ENCODE measurements at places on chromosomes 13 and 19.

DNA sequence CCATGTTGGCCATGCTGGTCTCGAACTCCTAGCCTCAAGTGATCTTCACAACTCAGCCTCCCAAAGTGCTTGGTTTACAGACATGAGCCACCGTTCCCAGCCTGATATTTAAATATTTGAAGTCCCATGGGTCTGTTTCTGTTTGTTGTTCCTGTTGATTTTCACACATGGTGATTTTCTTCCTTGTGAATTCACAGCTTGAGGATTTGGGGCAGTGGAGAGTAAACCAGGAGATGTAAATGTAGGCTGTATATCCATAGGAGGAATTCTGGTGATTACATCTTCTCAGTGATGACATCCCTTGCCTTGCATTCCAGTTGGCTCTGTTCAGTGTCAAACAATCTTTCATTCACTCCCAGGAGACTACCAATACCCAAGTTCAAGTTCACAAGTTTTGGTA is 471.9 kb downstream of the KCTD12 start:
- no peak overlapping the region for H3K27ac ChIP-seq
- H3K4me1 ChIP-seq = peaks cover 14% of the 10 kb centered on the region
- no peak overlapping the region for H3K4me3 ChIP-seq

DNA sequence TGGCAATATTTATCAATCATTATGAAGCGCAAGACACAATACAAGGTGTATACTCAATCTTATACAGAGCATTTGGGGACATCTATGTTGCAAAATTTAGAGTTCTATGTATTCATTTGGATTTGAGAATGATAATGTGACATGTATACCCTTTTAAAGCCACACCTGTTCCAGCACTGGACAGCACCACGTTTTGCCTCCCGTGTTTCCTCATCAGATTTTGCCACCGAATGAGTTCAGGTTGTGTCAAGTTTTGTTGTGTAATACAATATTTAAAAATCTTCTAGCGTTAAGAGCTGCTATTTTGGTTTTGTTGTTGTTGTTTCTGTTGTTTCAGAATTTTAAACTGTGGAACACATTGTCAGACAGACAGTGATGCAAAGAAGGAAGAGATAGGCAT is 568.3 kb upstream of the GPC6 start:
- H3K27ac ChIP-seq = no peak overlapping the region
- H3K4me3 ChIP-seq = no peak overlapping the region
- H3K36me3 ChIP-seq = no peaks in the 10 kb centered on the region
- H3K4me1 ChIP-seq = peaks cover 7% of the 10 kb centered on the region

GRCh38 chr19:45097776-45098520 is 5.0 kb downstream of the PPP1R37 start:
- peak overlapping the region; percentile 57 for H3K4me3 ChIP-seq
- H3K27me3 ChIP-seq = peaks cover 4% of the 10 kb centered on the region
- peak overlapping the region; percentile 95 for H3K27ac ChIP-seq
- DNase-seq = no peak
- H3K4me1 ChIP-seq = peaks cover 89% of the 10 kb centered on the region
- H3K36me3 ChIP-seq = peaks cover 12% of the 10 kb centered on the region

DNA sequence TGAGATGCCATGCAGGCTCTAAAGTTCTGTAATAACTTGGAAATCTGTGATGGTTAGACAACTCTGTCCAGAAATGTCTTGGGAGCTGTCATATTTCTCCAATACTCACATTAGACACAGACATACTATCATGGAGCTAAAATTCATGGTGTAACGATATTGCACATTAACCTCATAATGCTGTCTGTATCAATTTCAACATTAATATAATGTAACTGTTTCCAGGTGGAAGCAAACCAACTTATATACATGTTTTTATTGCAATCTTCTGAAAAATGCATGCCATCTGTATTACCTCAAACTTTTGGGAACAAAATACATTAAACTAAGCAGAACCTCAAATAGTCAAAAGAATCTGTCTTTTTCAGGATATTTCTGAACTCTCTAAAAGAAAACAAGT is 14.7 kb upstream of the SPART start:
- no peak overlapping the region for H3K4me3 ChIP-seq
- peaks cover 5% of the 10 kb centered on the region for H3K27me3 ChIP-seq
- no peak for DNase-seq

GRCh38 chr19:42109896-42110295 is 22.4 kb downstream of the POU2F2 start:
- peaks cover 47% of the 10 kb centered on the region for H3K27me3 ChIP-seq
- H3K4me3 ChIP-seq = no peak overlapping the region
- peaks cover 31% of the 10 kb centered on the region for H3K4me1 ChIP-seq
- DNase-seq = no peak
- H3K27ac ChIP-seq = no peak overlapping the region
- H3K36me3 ChIP-seq = no peaks in the 10 kb centered on the region

DNA sequence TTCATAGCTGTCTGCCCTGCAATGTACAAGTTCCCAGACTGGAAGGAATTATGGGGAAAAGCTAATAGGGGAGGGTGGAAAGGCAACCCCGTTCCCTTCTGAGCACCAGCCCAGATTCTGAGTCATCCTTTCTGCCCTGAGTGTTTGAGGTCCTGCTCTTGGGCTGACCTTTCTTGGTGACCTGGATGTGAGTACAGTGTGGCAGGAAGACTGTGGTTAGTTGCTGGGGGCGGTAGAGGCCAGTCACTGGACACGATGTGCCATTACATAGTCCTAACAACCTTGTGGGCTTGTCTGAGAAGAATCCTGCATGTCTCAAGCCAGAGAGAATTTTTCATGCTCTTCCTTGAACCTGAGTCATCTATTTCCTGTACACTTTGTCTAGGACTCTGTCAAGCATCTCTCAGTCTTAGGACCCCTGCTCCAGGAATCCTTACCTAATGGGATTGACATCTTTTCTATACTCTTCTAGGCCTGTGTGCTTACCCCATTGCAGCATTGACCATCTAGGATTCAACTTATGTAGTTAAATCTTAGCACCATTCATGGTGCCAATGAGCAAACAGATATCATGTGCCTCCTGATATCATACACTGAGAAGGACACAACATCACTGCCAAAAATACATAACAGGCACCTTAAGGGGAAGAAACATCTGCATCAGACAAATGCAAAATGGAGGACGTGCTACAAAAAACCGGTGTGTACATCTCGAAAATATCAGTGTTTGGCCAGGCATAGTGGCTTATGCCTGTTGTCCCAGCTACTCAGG is 8.1 kb upstream of the ANGPTL4 start:
- no peak overlapping the region for H3K4me3 ChIP-seq
- peaks cover 31% of the 10 kb centered on the region for H3K4me1 ChIP-seq
- H3K27ac ChIP-seq = no peak overlapping the region

- H3K36me3 ChIP-seq = no peaks in the 10 kb centered on the region
- peaks cover 26% of the 10 kb centered on the region for H3K27me3 ChIP-seq
- no peak for DNase-seq
- H3K4me3 ChIP-seq = no peak overlapping the region
These were observed 160.2 kb downstream of the SLC7A1 start for GRCh38 chr13:29435125-29435911.

DNA sequence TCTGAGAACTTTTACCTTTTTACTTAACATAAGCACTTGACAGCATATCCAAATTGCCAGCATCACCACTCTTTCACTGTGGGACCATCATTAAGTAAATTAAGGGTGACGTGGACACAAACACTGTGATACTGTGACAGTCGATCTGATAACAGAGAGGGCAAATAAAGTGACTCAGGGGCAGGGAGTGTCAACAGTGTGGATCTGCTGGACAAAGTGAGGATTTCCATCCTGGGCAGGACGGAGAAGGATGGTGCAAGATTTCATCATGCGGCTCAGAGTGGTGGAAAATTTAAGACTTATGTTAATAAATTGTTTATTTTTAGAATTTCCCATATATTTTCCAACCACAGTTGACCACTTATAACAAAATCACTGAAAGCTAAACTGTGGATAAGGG is 60.0 kb upstream of the WDFY2 start:
- no peak for DNase-seq
- no peak overlapping the region for H3K27ac ChIP-seq
- H3K4me3 ChIP-seq = no peak overlapping the region
- H3K36me3 ChIP-seq = no peaks in the 10 kb centered on the region
- no peaks in the 10 kb centered on the region for H3K4me1 ChIP-seq

- no peaks in the 10 kb centered on the region for H3K36me3 ChIP-seq
- no peak overlapping the region for H3K4me3 ChIP-seq
- no peaks in the 10 kb centered on the region for H3K4me1 ChIP-seq
- no peak overlapping the region for H3K27ac ChIP-seq
- no peak for DNase-seq
These were observed 50.3 kb upstream of the ANKRD10 start for GRCh38 chr13:110965038-110965754.

- peak overlapping the region; percentile 70 for H3K4me3 ChIP-seq
- peaks cover 44% of the 10 kb centered on the region for H3K4me1 ChIP-seq
- H3K27me3 ChIP-seq = no peaks in the 10 kb centered on the region
- no peak for DNase-seq
These were observed 2.6 kb downstream of the EPN1 start for GRCh38 chr19:55677572-55678028.

DNA sequence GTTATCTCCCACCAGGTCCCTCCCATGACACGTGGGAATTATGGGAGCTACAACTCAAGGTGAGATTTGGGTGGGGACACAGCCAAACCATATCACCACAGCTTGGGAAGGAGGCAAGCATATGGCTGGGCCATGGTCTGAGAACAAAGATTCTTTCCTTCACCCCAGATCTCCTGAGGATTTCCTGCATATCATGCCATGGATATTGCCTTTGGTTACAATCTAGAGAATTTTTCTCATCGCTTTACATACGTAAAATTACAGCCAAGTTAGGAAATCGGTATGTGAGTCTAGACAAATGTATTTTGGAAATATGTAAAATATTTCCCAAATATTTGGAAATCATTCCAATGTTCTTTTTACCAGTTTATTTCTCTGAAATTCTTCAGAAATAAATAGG is 398.3 kb downstream of the RFC3 start:
- H3K4me3 ChIP-seq = no peak overlapping the region
- DNase-seq = no peak
- H3K36me3 ChIP-seq = no peaks in the 10 kb centered on the region
- H3K27ac ChIP-seq = no peak overlapping the region

- peaks cover 25% of the 10 kb centered on the region for H3K4me1 ChIP-seq
- H3K36me3 ChIP-seq = no peaks in the 10 kb centered on the region
- H3K27me3 ChIP-seq = peaks cover 10% of the 10 kb centered on the region
- no peak for DNase-seq
- no peak overlapping the region for H3K27ac ChIP-seq
- no peak overlapping the region for H3K4me3 ChIP-seq
These were observed 44.8 kb upstream of the ALOX5AP start for GRCh38 chr13:30690282-30691188.

- peaks cover 84% of the 10 kb centered on the region for H3K27me3 ChIP-seq
- no peak overlapping the region for H3K27ac ChIP-seq
- H3K4me1 ChIP-seq = peaks cover 13% of the 10 kb centered on the region
- H3K36me3 ChIP-seq = peaks cover 6% of the 10 kb centered on the region
- peak overlapping the region; percentile 91 for H3K4me3 ChIP-seq
These were observed 977 bp upstream of the IL17D start for GRCh38 chr13:20702530-20702914.

GRCh38 chr19:28873301-28873700 is 339.6 kb downstream of the UQCRFS1 start:
- H3K27me3 ChIP-seq = peaks cover 8% of the 10 kb centered on the region
- H3K36me3 ChIP-seq = no peaks in the 10 kb centered on the region
- H3K4me1 ChIP-seq = peaks cover 7% of the 10 kb centered on the region
- no peak overlapping the region for H3K4me3 ChIP-seq
- no peak for DNase-seq
- H3K27ac ChIP-seq = no peak overlapping the region

DNA sequence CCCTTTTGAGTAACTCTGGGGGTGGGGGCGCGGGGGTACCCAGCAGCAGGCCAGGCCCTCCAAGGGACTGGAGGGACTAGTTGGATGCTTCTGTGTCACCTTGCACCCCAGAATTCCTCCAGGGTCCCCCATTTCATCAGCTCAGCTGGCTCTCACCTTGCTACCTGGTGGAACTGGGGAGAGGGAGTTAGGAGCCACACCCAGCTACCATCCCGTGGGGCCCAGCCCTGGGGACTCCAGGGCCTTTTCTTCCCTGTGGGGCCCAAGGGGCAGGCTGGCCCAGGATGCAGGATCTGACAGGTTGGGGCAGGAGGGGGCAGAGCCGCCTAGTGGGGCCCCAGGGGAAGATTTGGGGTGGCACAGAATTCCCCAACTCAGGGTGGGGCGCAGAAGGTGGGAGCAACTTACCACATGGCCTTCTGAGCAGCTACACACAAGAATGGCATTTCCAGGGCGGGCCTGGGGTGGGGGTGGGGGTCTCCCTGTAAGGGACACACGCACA is 32.8 kb upstream of the NANOS3 start:
- peaks cover 3% of the 10 kb centered on the region for H3K27me3 ChIP-seq
- no peak for DNase-seq
- peaks cover 66% of the 10 kb centered on the region for H3K4me1 ChIP-seq
- peak overlapping the region; percentile 93 for H3K27ac ChIP-seq

- no peak overlapping the region for H3K4me3 ChIP-seq
- peak overlapping the region; percentile 65 for H3K27ac ChIP-seq
These were observed 12.5 kb downstream of the ARRDC2 start for GRCh38 chr19:18020212-18021085.

GRCh38 chr19:17125062-17125727 is 49.6 kb downstream of the MYO9B start:
- H3K27me3 ChIP-seq = no peaks in the 10 kb centered on the region
- H3K36me3 ChIP-seq = peaks cover 10% of the 10 kb centered on the region
- H3K4me3 ChIP-seq = no peak overlapping the region
- no peak for DNase-seq

DNA sequence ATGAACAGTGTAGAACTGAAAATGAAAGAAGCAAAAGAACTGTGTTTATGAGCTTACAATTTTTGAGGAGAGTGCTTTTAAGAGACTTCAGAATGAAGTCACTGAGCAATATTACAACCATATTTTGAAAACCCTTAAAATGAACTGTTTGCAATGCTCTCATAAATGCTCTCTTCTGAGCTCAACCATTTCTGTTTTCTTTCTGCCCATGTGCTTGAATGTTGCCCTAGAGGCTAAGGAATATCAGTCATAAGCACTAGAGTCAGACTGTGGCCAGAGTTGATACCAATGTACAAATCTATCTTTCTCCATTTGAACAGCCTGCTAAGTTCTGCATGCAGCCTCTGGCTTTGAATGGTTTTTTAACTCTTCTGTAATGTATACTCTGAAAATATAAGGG is 1092.8 kb downstream of the PCDH9 start:
- no peak for DNase-seq
- H3K27me3 ChIP-seq = no peaks in the 10 kb centered on the region
- H3K4me1 ChIP-seq = no peaks in the 10 kb centered on the region
- H3K36me3 ChIP-seq = no peaks in the 10 kb centered on the region
- H3K4me3 ChIP-seq = no peak overlapping the region
- no peak overlapping the region for H3K27ac ChIP-seq

GRCh38 chr13:95355494-95355893 is 54.2 kb upstream of the ABCC4 start:
- no peaks in the 10 kb centered on the region for H3K36me3 ChIP-seq
- H3K27ac ChIP-seq = no peak overlapping the region
- H3K4me3 ChIP-seq = no peak overlapping the region
- DNase-seq = no peak

- H3K27me3 ChIP-seq = peaks cover 20% of the 10 kb centered on the region
- no peaks in the 10 kb centered on the region for H3K4me1 ChIP-seq
- DNase-seq = no peak
- H3K36me3 ChIP-seq = no peaks in the 10 kb centered on the region
- H3K4me3 ChIP-seq = no peak overlapping the region
- H3K27ac ChIP-seq = no peak overlapping the region
These were observed 11.6 kb downstream of the MAP4K1 start for GRCh38 chr19:38606131-38606530.
